ENCODE measurements at places on chromosomes 4 and X.
A peak's percentile ranks its signal among the peaks of the same experiment; 100 is the strongest.

DNA sequence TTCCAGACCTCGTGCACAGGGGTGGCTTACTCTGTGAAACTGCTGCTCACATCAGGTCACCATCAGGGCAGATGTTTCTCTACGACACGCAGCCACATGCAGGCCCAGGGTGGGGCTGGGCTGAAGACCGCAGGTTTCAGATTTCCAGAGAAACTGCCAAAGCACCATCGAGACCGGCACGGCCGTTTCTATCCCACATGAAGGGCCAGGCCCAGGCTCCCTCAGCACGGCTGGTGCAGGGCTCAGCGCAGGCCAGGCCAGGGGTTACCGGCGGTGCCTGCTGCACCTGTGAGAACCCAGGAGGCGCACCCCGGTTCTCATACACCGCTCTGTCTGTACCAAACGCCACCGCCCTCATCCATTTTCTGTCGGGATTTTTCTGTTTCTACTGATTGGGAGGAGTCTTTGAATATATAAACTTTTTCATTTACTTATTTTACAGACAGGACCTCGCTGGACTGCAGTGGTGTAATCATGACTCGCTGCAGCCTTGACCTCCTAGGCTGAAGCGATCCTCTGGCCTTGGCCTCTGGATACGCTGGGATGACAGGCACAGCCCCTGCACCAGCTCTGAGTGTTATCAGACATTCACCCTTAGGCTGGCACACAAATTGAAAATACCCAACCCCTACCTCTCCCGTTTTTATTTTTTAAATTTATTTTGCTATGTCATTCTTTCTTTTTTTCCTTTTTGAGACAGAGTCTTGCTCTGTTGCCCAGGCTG is 17.1 kb downstream of the CTBP1 start:
- no peak for DNase-seq

- peak; percentile 53 for DNase-seq
Measured at GRCh38 chrX:2928583-2929434, at the start of gene ARSD. Gene ARSD (minus strand): TSS chrX:2929339. CDS start chrX:2929275, 64 bp downstream.

GRCh38 chr4:183241322-183241640 is 78.8 kb downstream of the CLDN22 start:
- DNase-seq = no peak

DNA sequence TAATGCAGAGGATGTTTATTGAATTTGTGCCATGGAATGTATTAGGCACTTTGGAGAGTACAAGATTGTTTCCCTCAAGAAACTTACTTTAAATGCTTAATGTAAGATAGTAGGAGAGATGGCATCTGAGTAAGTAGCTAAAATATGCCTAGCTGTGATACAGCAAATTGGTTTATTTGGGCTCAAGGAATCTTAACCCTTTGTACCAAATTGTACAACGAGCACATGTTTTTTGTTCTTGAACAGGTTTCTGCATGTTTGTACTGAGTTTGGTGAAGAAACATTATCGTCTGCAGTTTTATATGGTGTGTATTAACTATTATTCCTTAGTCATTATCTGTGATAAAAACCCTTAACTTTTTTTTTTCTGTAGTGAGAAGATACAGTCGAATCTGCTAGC is 48.6 kb downstream of the CDS1 start:
- no peak for DNase-seq

DNA sequence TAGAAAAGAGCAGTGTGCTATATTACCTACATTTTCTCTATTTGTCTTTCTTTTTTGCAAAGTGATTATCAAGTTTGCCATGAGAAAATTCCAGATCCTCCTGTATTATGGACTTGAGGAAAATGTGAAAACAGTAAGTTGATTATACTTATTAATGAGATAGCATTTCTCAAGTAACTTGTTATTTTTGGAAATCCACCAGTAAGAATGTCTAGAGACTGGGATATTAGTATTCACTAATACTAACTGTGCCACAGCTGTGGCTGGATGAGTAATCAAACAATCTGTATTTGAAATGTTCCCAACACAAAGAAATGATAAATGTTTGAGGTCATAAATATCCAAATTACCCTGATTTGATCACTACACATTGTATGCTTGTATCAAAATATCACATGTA is 147.0 kb upstream of the CTSO start:
- no peak for DNase-seq

DNA sequence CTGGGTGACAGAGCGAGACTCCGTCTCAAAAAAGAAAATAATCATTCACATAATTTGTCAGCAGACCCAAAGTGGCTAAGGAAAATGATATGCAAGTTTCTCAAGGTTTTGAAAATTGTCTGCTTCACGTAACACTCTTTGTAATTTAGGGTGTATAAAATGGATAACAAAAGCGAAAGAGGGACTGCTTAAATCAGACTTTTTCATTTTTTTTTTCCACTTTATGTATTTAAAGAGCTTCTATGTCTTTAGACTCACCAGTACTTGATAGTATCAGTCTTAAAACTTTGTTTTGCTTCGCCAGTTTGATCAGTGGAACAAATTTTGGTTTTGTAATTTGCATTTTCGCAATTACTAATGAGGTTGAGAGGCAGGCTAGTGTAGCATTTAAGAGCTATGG is 34.6 kb downstream of the USP9X start:
- no peak for DNase-seq

DNA sequence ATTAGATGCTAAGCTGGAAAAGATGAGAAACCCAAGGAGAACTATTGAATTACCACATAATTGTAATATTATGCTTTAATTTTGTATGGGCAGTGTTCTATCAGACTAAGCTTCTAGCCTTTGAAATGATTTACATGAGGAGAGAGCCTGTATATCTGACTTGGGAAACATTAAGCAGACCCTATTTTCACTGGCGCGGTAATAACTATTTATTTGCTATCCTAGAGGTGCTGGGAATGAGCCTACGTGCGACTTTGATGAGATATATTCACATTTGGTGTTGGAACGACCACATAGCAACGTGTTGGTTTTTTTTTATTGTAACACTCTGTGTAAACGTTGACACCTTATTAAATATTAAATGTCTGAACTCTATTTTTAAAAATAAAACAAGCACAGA is 80.5 kb downstream of the CLCN4 start:
- DNase-seq = no peak

- no peak for DNase-seq
Measured at GRCh38 chr4:113781439-113782040, 20.0 kb upstream of the CAMK2D start.

GRCh38 chrX:21438792-21439191 is 64.6 kb downstream of the CNKSR2 start:
- DNase-seq = no peak

All from brain pericyte (primary cell).